ENCODE measurements at places on chromosomes 12 and 14. TPM values are rescaled to one million over a fixed set of nuclear protein-coding genes. Genes with fewer than 3 reads are reported as not detected.

RNASE3 gene
- total RNA-seq, result not detected

FOXN4 gene
- total RNA-seq, result 3.4 TPM

BBOF1 gene
- 15.0 TPM for total RNA-seq

STON2 gene
- total RNA-seq, result 338 TPM

ATP6V1D gene
- total RNA-seq, result 117 TPM

PARPBP gene
- total RNA-seq, result 10.6 TPM

FGD4 gene
- 103 TPM for total RNA-seq

BRMS1L gene
- total RNA-seq, result 31.1 TPM

SLC2A14 gene
- total RNA-seq, result 0.77 TPM

AP1G2 gene
- total RNA-seq, result 32.0 TPM

RBMS2 gene
- 17.9 TPM for total RNA-seq

CYP46A1 gene
- total RNA-seq, result 5.4 TPM

HHIPL1 gene
- total RNA-seq, result 11.6 TPM

ACSS3 gene
- 21.3 TPM for total RNA-seq

KRT78 gene
- total RNA-seq, result 2.6 TPM

GYS2 gene
- not detected for total RNA-seq

TPH2 gene
- not detected for total RNA-seq

TSPAN19 gene
- total RNA-seq, result 0.22 TPM

RNF10 gene
- total RNA-seq, result 192 TPM

LMNTD1 gene
- not detected for total RNA-seq

GALNT8 gene
- 10.1 TPM for total RNA-seq

AJUBA gene
- 32.0 TPM for total RNA-seq

CLEC4D gene
- total RNA-seq, result 0.55 TPM

LUM gene
- 312 TPM for total RNA-seq

BIN2 gene
- 4.2 TPM for total RNA-seq

KCNC2 gene
- 7.5 TPM for total RNA-seq

SLC16A7 gene
- total RNA-seq, result 26.0 TPM

LRCOL1 gene
- total RNA-seq, result 0.66 TPM

CIROP gene
- not detected for total RNA-seq

ETFBKMT gene
- 6.3 TPM for total RNA-seq

IKZF4 gene
- 6.3 TPM for total RNA-seq

PTPN21 gene
- total RNA-seq, result 21.6 TPM

RTRAF gene
- 57.5 TPM for total RNA-seq

PRB2 gene
- total RNA-seq, result not detected

DPPA3 gene
- total RNA-seq, result not detected
